ENCODE measurements at places on chromosomes 7 and 10. TPM values are rescaled to one million over a fixed set of nuclear protein-coding genes. Genes with fewer than 3 reads are reported as not detected.
A peak's percentile ranks its signal among the peaks of the same experiment; 100 is the strongest.

- no peak overlapping the region for H3K27ac ChIP-seq
- H3K27me3 ChIP-seq: peaks cover 16% of the 10 kb centered on the region
- H3K4me1 ChIP-seq: peaks cover 7% of the 10 kb centered on the region
- no peak for DNase-seq
Observed at GRCh38 chr7:134890246-134891240, 95.8 kb upstream of the AGBL3 start.

GRCh38 chr10:19688344-19688743 lies 127.9 kb upstream of the PLXDC2 start:
- H3K36me3 ChIP-seq: no peaks in the 10 kb centered on the region
- no peak for DNase-seq
- H3K4me3 ChIP-seq: no peak overlapping the region

DNA sequence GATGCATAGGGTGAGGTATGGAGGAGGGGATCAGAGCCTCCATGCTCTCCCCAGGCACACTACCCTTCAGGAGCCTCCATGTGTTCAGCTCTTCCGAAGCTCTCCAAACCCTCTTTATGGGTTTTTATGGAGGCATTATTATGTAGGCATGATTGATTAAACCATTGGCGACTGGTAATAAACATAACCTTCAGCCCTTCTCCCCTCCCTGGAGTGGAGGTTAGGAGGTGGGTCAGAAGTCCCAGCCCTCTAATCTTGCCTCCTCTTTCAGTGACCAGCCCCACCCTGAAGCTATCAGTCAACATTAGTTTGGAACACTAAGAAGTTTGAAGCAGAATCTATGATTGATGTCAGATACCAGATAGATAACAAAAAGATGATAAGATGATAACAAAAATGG lies 23.3 kb downstream of the CAPZA2 start:
- no peak for DNase-seq
- H3K27ac ChIP-seq: no peak overlapping the region
- H3K27me3 ChIP-seq: no peaks in the 10 kb centered on the region
- H3K4me3 ChIP-seq: no peak overlapping the region
- peaks cover 3% of the 10 kb centered on the region for H3K4me1 ChIP-seq
- peaks cover 39% of the 10 kb centered on the region for H3K36me3 ChIP-seq

GRCh38 chr10:15588151-15588550 lies 131.6 kb downstream of the ITGA8 start:
- H3K4me3 ChIP-seq: no peak overlapping the region
- H3K4me1 ChIP-seq: no peaks in the 10 kb centered on the region
- no peak overlapping the region for H3K27ac ChIP-seq
- no peak for DNase-seq

GRCh38 chr10:63388421-63389031 lies 77.3 kb downstream of the JMJD1C start:
- H3K27ac ChIP-seq: peak overlapping the region; percentile 65
- peak overlapping the region; percentile 61 for H3K4me3 ChIP-seq
- no peaks in the 10 kb centered on the region for H3K27me3 ChIP-seq
- peaks cover 35% of the 10 kb centered on the region for H3K36me3 ChIP-seq

DNA sequence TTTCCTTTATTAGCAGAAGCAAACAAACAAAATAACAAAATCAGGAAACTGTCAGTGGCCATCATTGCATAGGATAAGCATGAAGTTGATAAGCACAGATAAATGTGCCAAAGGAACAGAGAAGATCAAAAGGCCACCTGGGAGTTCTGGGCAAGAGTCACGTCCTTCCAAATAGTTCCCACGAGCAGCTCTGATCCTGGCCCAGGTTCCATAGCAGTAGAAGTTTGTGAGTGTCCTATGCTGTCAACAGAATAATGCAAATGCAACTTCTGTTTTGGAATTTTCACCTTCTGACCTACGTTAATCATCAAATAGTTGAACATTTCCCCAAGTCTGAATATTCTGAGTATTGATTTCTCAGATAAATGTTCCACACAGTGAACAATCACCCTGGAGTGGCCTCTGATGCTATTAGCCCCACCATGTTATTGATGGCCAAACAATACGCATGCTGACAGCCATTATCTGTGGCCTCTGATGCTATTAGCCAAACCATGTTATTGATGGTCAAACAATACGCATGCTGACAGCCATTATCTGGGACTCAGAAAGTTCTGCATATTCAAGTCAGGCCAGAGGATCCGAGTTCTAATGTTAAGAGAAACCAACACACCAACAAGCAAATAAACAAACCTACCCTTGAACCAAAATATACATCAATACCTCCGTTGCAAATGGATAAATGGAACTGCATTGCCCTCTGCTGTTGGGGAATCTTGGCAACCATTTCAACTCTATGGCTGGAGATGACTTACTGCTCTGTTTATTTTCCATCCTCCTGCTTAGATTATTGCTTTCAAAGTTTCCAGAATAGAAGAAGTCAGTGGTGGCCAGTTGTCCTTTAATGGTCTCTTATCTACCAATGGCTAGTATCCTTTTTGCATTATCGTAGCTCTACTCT lies 63.3 kb downstream of the MRC1 start:
- no peaks in the 10 kb centered on the region for H3K4me1 ChIP-seq
- no peak overlapping the region for H3K4me3 ChIP-seq
- H3K27me3 ChIP-seq: no peaks in the 10 kb centered on the region
- DNase-seq: no peak
- no peak overlapping the region for H3K27ac ChIP-seq

- no peak overlapping the region for H3K4me3 ChIP-seq
- H3K36me3 ChIP-seq: peaks cover 27% of the 10 kb centered on the region
- H3K27ac ChIP-seq: no peak overlapping the region
- peaks cover 22% of the 10 kb centered on the region for H3K4me1 ChIP-seq
- no peaks in the 10 kb centered on the region for H3K27me3 ChIP-seq
Observed at GRCh38 chr7:139687211-139687954, 90.4 kb downstream of the HIPK2 start.

GRCh38 chr10:62842983-62843382 lies 26.8 kb upstream of the EGR2 start:
- H3K27ac ChIP-seq: no peak overlapping the region
- H3K4me3 ChIP-seq: no peak overlapping the region
- peaks cover 4% of the 10 kb centered on the region for H3K36me3 ChIP-seq
- H3K27me3 ChIP-seq: peaks cover 7% of the 10 kb centered on the region
- peaks cover 4% of the 10 kb centered on the region for H3K4me1 ChIP-seq
- DNase-seq: no peak

DNA sequence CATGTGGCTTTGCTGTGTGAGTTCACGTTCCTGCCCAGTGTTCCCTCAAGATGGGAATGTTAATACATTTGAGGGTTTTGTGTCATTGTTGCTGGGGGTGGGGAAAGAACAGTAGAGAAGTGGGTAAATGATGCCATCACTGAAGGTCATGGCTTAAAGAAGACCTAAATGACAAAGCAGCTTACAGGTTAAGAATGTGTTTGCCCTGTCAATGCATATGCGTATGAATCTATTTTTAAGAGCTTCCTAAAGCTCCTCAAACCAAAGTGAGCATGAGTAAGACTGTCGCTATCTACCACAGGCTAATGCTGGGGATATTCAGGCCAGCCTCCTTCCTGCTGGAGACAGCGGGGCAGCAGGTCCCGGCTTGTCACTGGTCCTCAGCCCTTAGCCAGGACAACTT lies 162.9 kb downstream of the CREB5 start:
- H3K36me3 ChIP-seq: no peaks in the 10 kb centered on the region
- H3K4me3 ChIP-seq: no peak overlapping the region
- no peak overlapping the region for H3K27ac ChIP-seq

DNA sequence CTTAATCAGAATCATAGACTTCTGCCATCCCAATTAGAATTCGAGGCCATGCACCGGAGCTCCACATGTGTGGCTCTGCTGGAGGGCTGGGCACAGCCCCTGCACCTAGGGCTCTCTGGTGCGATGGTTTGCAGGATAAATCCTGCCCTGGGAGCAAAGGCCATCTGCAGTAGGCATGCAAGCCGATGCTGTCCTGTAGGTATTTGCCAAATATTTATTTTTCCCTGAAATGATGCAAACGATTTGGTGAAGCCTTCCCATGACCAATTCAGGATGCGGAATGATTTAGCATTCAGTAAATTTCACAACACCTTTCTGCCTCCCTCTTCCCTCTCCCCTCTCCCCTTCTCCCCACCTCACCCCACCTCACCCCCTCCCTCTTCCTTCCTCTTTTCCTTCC lies 170.6 kb downstream of the EBF3 start:
- H3K27ac ChIP-seq: no peak overlapping the region
- H3K27me3 ChIP-seq: no peaks in the 10 kb centered on the region
- no peak overlapping the region for H3K4me3 ChIP-seq
- DNase-seq: no peak
- H3K4me1 ChIP-seq: no peaks in the 10 kb centered on the region
- H3K36me3 ChIP-seq: peaks cover 2% of the 10 kb centered on the region

DNA sequence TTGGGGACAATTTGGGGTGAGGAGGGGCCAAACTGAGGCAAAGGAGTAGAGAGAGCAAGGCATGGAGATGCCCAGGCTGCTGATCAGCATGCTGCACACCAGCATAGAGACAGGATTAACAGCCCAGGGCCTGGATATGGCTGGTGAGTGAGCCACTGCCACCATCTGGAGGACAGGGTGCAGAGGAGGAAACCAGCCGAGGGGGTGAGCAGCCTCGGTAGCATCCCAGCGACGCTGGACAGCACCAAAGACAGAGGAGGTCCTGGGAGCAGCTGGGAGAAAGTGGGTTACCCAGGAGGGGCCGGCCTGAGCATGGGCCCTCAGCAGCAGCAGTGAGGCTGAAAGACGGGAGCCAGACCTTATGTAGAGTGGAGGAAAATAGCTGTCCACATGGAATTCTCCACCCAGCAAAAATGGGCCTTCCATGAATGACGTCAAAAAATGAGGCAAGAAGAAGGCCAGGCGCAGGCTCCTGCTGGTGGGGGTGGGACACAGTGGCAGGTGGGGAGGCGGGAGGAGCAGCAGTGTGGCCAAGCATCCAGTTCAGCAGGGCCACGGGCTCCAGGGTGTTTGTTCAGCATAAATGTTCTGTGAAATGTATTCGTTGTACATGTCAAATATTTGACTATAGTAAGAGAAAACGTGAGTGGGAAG lies 16.7 kb downstream of the RET start:
- no peak for DNase-seq
- H3K36me3 ChIP-seq: no peaks in the 10 kb centered on the region
- no peak overlapping the region for H3K4me3 ChIP-seq
- no peak overlapping the region for H3K27ac ChIP-seq

DNA sequence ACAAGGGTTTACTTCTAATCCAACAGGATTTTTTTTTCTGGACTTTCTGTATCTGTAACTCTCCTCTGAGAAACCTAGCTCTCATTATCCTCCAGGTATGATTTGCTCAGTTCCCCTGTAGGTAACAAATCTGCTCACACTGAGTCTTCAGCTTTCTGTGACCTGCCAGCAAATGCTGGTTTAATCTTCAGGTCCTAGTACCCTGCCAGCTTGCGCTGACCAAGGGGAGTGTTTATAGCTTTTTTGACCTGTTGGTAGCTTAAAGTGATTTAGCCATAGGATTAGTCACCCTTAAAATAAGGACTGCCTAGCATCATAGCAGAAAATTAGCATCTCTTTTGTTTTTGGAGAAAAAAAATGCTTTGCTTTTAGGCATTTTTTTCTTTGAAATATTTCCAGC lies 22.4 kb downstream of the SND1 start:
- H3K4me1 ChIP-seq: peaks cover 12% of the 10 kb centered on the region
- H3K4me3 ChIP-seq: no peak overlapping the region
- no peak for DNase-seq
- H3K27ac ChIP-seq: no peak overlapping the region

DNA sequence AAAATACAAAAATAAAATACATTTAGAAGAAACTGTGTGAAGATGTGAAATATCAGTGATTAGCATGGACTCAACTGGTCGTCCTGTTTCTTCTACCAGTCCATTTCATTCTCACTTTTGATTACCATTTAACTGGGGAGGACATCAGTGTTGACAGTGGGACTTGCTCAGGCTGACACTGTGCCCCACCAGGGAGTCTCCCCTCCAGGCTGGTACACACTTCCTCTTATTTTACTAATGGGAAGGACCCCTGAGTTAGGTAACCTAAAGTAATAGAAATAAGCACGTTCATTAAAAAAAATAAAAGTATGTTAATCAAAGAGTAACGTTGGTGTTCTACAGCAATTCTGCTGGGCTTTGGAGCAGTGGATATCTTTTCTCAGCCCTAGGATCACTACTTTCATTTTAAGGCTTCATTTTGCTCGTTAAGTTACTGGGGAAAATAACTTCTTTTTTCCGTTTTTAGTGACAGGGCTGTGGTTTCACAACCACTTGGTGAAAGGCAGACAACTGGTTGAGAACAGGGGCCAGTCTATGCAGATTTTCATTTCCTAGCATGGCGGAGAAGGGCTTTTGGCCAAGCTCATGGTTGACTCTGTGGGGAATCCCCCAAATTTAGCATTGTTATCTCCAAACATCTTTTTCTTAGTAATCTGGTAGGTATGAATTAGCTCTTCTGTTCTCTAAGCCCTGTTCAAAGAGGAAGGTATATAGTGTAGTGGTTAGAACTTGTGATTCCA lies 2.1 kb downstream of the SNX10 start:
- peaks cover 2% of the 10 kb centered on the region for H3K27me3 ChIP-seq
- peak; percentile 81 for DNase-seq
- peak overlapping the region; percentile 94 for H3K4me3 ChIP-seq
- H3K27ac ChIP-seq: peak overlapping the region; percentile 91

DNA sequence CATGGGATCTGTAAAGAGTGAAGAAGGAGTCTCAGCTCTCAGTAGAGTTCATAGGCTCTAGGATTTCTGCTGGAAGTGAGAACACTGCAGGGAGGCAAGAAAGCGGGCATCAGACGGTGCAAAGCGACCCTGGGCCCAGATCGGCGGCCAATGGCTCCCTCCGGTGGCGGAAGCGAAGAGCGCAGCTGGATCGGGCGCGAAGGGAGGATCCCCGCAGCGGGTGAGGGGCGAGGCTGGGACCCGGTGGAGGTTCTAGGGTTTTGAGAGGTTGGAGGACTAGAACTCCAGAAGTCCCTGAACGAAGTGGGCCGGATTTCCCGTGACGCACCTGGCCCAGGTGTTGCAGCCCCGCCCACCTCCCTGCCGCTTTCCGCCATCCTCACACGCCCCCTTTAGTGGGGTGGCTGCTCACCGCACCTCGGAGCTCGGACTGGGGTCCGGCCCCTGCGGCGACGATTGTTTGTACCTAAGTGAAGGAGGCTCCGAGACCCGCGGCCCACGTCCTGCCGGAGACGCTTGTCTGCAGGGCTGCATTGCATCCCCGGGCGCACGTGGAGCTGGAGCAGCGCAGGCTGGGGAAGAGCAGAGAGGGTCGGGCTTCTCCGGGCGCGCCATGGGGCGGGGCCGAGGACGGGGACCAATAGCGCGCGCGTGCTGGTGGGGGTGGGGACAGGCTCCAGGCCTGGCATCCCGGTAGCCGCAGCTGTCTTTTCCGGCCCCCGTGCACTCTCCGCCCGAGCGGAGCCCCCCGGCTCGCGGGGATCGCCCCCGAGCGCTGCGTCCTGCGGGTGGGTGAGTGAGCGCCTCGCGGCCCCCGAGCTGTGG lies at the start of gene SLC12A9:
Gene SLC12A9 (plus strand): TSS at position 666 of the 825 bp plus-strand sequence. CDS start 1,485 bp downstream, outside the sequence.
- no peaks in the 10 kb centered on the region for H3K27me3 ChIP-seq
- peaks cover 23% of the 10 kb centered on the region for H3K4me1 ChIP-seq
- H3K36me3 ChIP-seq: peaks cover 9% of the 10 kb centered on the region
- peak; percentile 91 for DNase-seq
- H3K27ac ChIP-seq: peak within 1 kb of the TSS; percentile 80

PNLIPRP2 gene
- total RNA-seq: not detected

NSUN6 gene
- total RNA-seq: 21.2 TPM

OR2A12 gene
- total RNA-seq: not detected
